ENCODE measurements at places on chromosomes 7 and 10.
A peak's percentile ranks its signal among the peaks of the same experiment; 100 is the strongest.

GRCh38 chr7:22726345-22726906 lies 574 bp upstream of the IL6 start:
- DNase-seq, result peak; percentile 37

GRCh38 chr10:124592101-124592500 lies 130.5 kb downstream of the LHPP start:
- DNase-seq, result no peak

GRCh38 chr7:100396421-100396982 lies 23.2 kb downstream of the PILRA start:
- DNase-seq, result no peak

DNA sequence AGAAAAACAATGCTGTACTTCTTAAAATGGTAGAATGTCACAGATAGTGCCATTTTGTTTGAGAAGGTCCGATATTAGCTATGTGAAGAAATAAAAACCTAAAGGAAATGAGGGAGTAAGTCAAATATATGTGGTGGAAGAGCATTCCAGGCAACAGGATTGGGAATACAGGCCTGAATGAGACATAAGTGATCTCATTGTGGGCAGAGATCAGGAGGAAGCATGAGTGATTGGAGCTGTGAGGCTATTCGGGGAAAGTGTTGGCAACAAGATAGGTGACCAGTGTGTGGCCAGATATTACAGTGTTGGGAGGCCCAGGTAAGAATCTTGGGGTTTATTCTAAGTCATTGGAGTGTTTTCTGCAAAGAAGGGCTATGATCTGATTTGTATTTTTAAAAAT lies 41.3 kb upstream of the AGMO start:
- DNase-seq, result no peak

DNA sequence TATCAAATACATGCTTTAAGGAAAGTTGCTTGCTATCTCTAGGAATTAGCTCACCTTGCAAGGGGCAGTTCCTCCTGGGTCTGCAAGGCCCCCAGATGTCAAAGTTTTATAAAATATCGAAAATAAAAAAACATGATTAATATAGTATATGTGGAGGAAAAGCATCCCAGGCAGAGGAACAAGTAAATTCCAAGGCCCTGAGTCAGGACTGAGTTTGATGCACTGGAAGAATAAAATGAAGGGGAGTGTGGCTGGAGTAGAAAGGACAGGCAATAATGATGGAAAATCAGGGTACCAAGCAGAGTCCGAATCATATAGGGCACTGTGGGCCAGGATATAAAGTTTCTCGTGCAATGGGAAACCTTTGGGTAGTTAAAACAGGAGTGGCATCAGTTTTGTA lies 112.4 kb upstream of the EEPD1 start:
- DNase-seq, result no peak

GRCh38 chr10:102200751-102201640 lies 25.1 kb upstream of the ELOVL3 start:
- no peak for DNase-seq

DNA sequence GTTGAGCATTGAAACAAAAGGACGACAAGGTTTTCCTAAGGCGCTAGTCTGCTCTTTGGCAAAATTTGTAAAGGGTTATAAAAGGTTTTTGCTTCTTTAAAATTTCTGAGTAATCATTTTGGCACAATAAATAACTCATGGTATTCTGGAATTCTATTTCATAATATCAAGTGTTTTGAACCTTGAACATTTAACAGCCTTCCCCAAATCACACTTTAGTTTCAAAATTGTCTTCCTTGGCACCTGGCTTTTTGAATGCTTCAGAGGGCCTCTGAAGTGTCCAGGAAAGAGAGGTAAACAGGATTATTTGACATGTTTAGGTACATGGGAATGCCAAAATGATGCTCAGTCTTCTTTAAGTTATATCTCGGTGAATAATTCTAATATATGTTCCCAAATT lies 220.8 kb downstream of the PHF14 start:
- DNase-seq, result no peak

DNA sequence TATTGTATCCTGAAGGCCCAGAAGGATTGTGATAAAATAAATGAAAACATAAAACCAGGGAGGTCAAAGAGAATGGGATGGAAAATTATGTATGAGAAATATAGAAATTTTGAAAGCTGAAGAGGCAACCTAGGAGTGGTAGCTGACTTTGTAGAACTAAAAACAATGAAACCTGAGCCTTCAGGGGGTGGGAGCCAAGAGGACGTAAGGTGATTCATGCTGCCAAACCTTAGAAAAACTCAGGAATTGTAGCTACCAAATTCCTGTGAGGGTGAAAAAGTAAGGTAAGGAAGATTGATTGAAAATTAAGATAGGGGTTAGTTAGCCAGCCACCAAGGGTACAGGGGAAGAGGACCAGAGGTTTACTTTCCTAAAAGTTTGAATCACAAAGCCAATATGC lies 213.2 kb downstream of the KCND2 start:
- DNase-seq, result no peak
